BE2C (cell line): ENCODE measurements at places on chromosomes 2 and 18.

DNA sequence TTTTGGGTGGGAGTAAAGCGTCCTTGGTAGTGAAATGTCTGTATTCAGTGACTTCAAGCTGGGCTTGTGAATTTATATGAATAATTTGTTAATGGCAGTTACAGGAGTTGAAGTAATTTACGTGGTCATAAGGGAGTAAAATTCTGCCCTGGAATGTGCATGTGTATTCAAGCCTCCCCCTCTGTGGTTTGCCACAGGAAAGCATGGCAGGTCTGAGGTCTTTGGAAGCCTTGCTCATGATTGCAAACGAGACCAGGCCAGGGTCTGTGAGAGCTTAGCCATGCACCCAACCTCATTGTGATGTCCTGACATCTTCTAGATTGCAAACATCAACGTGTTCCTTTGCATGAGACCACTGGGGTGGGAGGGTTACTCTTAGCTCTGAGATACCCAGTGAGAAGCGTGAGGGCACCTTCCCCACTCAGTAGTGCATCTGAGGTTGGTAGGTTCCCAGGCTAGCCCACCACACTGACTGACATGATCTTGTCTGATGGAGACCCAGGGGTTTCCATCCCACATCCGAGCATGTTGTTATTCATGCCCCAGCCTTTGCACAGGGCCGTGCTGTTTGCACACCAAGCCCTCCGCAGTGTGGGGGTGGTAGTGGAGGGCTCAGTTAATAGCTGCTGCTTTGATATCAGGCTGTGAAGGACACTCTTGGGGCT lies 216.5 kb downstream of the KLHL29 start:
- DNase-seq, result no peak

- DNase-seq, result no peak
Measured at GRCh38 chr2:6412533-6413091, 453.1 kb downstream of the CMPK2 start.

- DNase-seq, result no peak
Measured at GRCh38 chr2:39938035-39938835, 159.2 kb upstream of the THUMPD2 start.

DNA sequence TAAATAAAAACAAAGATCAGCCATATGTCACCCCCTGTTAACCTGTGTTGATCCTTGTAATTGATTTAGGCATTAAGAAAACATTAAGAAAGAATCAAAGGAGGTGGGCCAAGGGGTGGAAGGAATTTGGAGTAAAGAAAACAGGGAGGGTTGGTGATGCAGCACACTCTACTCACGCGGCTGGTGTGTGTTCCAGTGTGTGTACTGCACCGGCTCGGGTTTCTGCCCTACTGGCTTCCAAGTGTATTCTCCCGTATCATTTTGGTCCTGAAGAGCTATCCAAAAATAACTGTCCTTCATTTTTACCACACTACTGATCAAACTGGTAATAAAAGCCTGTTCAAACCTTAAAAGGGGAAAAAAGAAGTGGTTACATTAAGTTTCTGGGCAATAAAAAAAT lies 56.9 kb downstream of the PLA2R1 start:
- no peak for DNase-seq

DNA sequence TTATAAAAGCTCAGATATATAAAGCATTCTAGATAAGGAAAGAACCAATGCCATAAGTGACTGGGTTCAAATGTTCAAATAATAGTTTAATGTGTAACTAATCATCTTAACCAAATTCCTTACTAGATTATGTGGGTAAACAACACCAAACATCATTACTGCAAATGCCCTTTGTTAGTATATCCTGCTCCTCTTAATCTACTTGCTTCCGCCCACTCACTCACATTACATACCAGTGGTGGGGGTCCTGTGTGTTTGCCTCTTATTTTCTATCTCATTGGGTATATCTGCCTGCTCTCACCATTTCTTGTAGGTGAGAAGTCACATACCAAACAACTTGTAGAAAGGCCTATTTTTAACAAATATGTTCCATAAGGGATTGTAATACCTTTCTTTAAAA lies 562.1 kb downstream of the NRXN1 start:
- no peak for DNase-seq

DNA sequence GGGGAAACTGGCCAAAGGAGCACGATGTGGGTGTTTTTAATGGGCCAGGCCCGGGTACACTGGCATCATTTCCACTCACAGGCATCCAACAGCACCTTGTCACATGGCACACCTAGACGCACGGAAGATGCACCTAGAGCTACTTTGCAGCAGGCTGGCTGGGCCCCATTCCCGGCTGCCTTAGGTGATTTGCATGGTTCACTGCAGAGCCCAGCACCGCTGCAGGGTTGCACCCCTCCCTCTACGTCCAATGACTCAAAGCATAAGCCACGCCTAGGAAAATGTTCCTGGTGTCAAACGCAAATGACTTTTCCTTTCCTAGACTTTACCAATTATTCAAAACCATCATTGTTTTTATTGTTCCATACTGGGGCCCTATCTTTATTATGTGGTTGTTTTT lies 222.9 kb downstream of the EIPR1 start:
- DNase-seq, result no peak

- no peak for DNase-seq
Measured at GRCh38 chr2:65357095-65357958, 75.1 kb downstream of the SPRED2 start.
